ENCODE measurements at places on chromosomes 1 and 21.

- DNase-seq, result no peak
Measured at GRCh38 chr21:39674801-39675200, 62.1 kb downstream of the B3GALT5 start.

- no peak for DNase-seq
Measured at GRCh38 chr1:221806984-221807383, 65.1 kb upstream of the DUSP10 start.

DNA sequence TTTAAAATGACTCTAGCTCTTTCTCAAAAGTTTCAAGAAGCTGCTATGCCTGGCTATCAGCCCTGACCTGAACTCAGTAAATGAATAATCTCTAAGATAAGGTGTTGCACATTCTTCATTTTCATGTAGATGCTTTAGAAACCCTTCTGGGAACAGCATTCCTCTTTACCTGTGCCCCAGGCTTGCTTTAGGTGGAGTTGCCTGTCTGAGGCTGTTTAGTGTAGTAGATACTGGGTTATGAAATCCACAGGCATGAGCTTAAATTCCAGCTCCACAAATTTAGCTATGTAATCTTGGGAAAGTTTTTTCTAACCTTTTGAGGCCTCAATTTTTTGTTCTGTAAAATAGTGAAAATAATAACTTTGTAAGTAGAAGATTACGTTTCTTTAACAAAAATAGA is 41.6 kb downstream of the ATP6V1G3 start:
- DNase-seq, result peak; percentile 35

- DNase-seq, result peak; percentile 41
Measured at GRCh38 chr1:157948312-157949073, 45.0 kb upstream of the KIRREL1 start.

DNA sequence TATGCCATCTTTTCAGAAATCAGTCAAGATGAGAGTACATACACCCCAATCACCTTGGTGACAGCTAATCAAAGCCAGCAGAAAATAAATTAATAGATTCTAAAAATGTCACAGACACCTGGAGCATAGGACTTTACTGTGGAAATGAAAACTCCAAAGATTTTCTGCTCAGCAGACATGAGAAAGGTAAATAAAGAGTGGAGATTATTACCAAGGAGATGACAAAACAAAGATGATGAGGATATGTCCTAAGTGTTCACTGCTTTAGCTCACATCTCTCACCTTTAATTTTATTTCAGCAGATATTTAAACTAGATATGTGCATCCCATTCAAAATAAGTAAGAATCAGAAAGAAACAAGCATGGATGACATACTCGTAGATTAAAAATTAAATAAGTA is 14.8 kb upstream of the KCNT2 start:
- no peak for DNase-seq

- no peak for DNase-seq
Measured at GRCh38 chr1:54054438-54054749, 986 bp downstream of the TCEANC2 start.

DNA sequence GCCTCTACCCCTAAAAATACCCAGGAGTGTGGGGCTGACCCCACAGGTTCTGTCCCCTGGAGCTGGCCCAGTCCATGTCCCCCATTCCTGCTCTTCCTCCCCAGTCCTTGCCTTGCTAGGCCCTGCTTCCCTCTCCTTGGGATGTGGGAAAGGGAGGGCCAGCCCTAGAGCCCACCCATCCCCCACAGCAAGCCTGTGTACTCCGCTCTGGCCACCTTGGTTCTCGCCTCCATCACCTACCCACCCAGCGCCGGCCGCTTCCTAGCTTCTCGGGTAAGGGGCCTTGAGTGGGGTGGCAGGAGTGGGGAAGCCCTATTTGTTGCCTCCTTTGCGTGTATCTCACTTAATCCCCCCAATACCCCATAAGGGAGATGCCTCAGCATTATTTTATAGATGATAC is 6.7 kb downstream of the CLCNKB start:
- no peak for DNase-seq

DNA sequence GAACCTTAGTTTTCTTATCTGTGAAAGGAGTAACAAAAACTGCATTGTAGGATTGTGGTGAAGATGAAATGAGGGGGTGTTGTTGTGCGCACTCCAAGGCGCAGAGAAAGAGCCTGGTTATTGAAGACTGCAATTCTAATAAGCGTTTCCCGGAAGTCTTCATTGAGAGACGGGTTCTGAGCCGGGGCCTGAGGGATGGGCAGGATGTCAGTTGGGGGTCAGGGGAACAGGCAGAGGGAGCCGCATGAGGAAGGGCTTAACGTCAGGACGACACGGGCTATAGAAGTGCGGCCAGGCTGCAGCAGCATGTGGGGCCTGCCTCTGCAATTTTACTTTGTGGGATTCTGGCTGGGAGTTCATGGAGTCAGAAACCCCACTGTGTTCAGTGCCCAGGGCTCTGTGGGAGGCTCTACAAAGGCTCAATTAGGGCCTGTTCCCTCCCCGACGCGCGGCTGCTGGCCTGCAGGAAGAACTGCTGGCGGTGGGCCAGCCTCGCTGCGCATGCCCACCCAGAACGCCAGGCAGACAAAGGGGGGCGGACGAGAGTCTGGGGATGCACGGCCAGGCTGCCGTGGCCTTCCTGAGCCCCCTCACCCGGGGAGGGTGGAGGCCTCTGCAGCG is 20.7 kb downstream of the TRIM62 start:
- peak; percentile 43 for DNase-seq

DNA sequence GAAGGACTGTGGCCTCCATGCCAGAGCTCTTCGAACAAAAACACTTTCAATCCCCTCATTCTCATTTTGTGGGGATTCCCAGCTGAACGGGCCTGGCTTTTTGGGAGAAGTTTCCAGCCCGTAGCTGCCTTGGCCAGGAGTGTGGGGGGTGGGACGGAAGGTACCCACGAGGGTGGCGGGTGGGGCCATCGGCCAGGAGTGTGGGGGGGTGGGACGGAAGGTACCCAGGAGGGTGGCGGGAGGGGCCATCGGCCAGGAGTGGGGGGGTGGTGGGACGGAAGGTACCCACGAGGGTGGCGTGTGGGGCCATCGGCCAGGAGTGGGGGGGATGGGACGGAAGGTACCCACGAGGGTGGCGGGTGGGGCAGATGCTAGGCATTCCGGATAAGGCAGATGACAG is 71.7 kb upstream of the ZBTB18 start:
- DNase-seq, result no peak

DNA sequence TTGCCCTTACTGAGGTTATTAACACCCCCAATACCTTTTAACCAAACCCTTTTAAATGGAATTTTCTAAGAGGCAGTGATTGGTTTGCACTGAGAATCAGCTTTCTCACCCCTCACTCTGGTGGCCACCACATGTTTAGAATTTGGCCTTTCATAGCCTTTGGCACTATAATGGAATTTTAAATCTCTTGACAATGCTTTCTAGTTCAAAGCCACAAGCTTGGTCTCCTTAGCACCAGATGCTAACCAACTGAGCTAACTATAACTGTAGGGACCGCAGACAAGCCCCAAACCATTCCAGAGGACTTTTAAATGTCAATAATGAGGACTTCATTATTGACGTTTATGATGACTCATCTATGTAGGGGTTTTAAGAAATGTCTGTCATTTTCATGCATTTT is 238.7 kb upstream of the SNX7 start:
- peak; percentile 48 for DNase-seq

- no peak for DNase-seq
Measured at GRCh38 chr21:42265231-42265812, 46.4 kb downstream of the ABCG1 start.

DNA sequence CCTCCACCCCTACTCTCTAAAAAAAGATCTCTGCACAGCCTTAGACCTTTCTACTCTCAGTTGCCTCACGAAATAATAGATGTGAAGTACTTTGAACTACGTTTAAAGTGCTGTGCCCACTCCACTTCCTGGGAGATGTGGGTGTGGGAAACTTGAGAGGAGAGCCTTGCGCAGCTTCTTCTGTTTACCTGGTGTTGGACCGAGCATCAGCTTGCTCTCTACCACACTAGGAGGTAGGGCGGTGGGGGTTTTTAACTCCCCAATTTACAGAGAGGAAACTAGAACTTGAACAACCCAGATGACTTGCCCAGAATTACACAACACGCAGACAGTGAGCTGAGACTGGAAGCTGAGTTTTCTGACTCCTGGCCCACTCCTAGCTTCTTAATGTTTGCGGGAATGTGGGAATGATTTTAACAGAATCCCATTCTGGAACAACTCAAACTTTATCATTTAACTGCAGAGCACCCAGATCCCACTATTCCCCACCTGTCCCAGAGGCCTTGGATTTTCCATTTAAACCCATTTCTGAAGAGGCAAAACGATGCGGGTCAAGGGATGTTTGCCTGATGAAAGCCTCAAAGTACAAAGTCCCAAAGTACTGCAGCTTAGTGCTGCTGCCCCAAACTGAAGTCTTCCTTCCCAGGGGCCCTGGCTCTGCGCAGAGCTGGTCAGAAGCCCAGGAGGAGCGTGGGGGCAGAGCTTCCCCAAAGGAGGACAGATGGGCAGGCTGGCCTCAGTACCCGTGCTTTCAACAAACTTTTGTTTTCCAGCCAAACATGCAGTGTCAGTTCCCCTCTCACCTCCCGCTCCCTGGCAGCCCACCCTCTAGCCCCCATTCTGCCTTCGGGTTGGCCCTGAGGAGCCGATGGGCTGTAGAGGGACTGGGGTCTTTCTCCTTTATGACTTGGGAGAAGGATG is 19.0 kb downstream of the BTG2 start:
- no peak for DNase-seq

- peak; percentile 51 for DNase-seq
Measured at GRCh38 chr1:44044071-44044801, 13.0 kb upstream of the SLC6A9 start.

- DNase-seq, result no peak
Measured at GRCh38 chr1:2598329-2598931, 11.9 kb downstream of the PRXL2B start.

- DNase-seq, result no peak
Measured at GRCh38 chr1:35560256-35561225, 2.9 kb downstream of the NCDN start.

GRCh38 chr1:60394436-60394835 is 320.9 kb upstream of the C1orf87 start:
- no peak for DNase-seq

DNA sequence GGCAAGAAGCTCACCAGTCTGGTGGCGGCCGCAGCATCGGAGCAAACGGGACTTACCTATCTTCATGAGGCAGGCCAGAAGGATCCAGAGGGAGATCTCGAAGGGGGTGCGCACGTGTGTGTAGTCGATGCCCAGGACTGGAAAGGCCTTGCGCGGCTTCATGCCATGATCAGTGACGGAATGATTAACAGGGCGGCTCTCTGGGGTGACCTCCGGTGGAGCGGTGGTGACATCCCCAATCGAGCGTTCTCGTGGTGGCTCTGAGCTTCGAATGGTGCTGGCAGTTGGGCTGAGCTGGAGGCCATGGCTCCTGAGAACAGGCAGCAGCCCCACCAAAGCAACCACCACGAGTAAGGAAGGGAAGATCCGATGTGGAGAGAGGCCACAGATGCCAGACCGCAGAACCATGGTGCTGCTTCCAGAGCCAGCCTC is 982 bp downstream of the SLC9A1 start:
- DNase-seq, result peak; percentile 24

GRCh38 chr1:231606712-231607111 is 19.9 kb upstream of the DISC1 start:
- DNase-seq, result peak; percentile 50

- DNase-seq, result no peak
Measured at GRCh38 chr1:38533772-38534472, 325.6 kb downstream of the RRAGC start.

DNA sequence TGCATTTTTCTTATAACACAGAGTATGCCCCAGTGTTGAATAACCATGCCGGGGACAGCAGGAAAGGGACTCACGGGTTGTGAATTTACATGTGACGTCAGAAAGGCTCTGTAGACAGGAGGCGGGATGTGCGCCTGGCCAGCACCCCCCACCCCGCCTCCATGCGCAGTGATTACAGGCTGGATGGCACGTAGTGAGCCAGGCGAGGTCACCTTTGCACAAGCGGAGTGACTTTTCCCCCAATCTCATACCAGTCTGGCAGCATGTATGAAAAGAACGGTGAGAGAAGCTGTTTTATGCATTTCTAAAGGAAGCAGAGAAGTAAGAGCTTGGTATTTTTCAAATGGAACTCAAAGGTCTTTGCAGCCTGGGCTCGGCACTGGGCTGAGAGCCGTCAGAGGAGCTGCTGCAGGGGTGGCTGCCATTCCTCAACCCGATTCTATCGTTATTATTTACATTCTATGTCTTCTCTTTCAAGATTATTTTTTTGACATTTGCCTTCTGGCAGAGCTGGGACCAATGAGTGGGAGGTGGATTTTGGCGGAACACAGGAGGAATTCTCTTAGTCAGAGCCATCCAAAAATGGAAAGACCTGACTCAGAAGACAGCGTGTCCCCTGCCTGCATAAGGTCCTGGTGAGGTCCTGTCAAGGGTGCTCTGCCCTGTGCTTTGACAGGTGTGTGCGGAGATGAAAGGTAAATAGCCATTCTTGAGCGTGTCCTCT is 115.6 kb upstream of the SLC45A1 start:
- peak; percentile 84 for DNase-seq

DNA sequence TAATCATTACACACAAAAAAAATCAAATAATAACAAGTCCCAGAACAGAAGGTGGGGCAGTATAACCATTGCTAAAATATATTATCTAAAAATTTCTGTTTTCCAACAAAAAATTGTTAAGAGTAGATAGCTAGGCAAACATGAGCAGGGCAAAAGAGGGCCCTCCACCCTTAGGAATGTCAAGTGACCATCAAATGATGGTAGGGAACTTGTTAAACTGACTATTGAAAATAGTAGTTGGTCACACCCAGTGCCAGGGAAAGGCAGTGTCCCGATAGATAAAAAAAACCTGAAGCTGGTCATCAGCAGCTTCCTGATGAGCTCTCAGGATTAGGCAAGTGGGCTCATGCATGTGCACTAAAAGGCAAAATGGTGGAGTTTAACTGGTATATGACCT is 18.4 kb upstream of the COP1 start:
- DNase-seq, result no peak

GRCh38 chr1:234845836-234846235 is 235.9 kb upstream of the IRF2BP2 start:
- no peak for DNase-seq

- no peak for DNase-seq
Measured at GRCh38 chr1:53406551-53407235, 52.5 kb upstream of the DMRTB1 start.

GRCh38 chr1:45843474-45843905 is 40.1 kb downstream of the MAST2 start:
- peak; percentile 43 for DNase-seq

All from EH (cell line).